ENCODE measurements at places on chromosomes 1 and 21. TPM values are rescaled to one million over a fixed set of nuclear protein-coding genes. Genes with fewer than 3 reads are reported as not detected.

GRCh38 chr1:18721041-18721440, 90.4 kb downstream of the PAX7 start:
- no peak overlapping the region for H3K27ac ChIP-seq
- DNase-seq = no peak
- H3K27me3 ChIP-seq = peaks cover 13% of the 10 kb centered on the region
- H3K4me1 ChIP-seq = no peaks in the 10 kb centered on the region
- H3K4me3 ChIP-seq = no peak overlapping the region

DNA sequence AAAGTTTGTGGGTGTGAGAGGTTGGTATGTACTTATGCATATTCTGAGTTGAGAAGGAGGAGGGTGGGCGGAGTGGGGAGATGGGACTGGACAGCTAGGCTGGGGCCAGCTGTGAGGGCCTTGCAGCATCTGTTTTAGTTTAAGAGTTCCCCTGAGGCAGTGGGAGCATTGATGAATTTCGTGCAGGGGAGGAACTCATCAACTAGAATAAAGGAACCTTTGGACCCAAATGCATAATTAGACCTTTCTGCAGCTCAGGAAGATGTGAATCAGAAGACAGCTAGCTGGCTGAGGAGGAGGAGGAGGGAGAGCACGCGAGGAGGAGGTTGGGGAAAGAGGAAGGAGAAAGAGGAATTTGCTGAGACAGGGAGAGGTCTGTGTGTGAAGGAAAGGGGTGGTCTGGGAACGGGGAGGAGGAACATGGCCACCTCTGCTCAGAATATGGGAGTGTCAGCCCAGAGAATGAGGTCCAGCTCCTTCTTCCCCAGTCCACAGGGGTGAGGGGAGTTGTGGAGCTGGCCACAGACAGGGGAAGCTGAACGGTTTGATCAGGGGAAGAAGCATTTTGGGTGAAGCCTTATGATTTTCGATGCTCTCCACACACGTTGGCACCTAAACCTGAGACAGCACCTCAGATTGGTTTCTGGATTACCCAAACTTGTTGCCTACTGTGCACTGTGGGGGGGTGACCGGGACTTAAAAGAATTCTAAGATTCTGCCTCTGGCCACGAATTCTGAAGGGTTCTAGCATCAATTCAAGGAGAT, 27.7 kb downstream of the MYOG start:
- no peak for DNase-seq
- H3K4me3 ChIP-seq = no peak overlapping the region
- no peaks in the 10 kb centered on the region for H3K27me3 ChIP-seq
- H3K36me3 ChIP-seq = no peaks in the 10 kb centered on the region

GRCh38 chr1:84956097-84956496, 40.8 kb downstream of the MCOLN2 start:
- H3K4me1 ChIP-seq = no peaks in the 10 kb centered on the region
- DNase-seq = no peak
- no peaks in the 10 kb centered on the region for H3K27me3 ChIP-seq
- no peak overlapping the region for H3K27ac ChIP-seq
- no peak overlapping the region for H3K4me3 ChIP-seq

- H3K36me3 ChIP-seq = no peaks in the 10 kb centered on the region
- DNase-seq = no peak
- H3K27ac ChIP-seq = no peak overlapping the region
- no peak overlapping the region for H3K4me3 ChIP-seq
- no peaks in the 10 kb centered on the region for H3K27me3 ChIP-seq
These were observed 13.0 kb upstream of the TTC22 start for GRCh38 chr1:54814126-54814498.

DNA sequence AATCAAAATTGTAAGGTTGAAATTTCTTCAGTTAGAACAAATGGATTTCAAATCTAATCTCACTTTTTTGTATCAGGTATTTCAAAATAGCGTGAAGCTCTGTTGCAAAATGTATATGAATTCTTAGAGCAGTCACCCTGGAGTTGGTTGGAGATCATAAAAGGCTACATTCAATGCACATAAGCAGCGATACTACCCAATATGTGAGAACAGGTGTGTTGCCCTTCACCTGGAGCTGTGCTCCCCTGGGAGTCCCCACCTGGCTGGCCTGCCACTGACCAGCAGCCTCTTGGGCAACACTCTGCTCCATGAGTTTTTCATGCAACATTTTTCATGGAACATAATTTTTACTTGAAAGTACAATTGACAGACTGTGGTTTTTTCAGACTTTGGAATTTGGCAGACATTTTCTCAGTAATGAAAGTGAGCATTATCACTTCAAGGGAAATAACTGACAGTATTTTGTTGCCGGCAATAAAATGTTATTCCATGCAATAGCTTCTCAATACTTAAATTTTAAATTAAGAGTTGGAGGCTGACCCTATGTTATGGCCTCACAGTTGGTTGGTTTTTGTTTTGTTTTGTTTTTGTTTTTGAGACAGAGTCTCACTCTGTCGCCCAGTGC, 95.1 kb downstream of the ST3GAL3 start:
- H3K36me3 ChIP-seq = no peaks in the 10 kb centered on the region
- H3K4me3 ChIP-seq = no peak overlapping the region
- no peaks in the 10 kb centered on the region for H3K27me3 ChIP-seq
- DNase-seq = no peak
- H3K4me1 ChIP-seq = no peaks in the 10 kb centered on the region
- no peak overlapping the region for H3K27ac ChIP-seq

DNA sequence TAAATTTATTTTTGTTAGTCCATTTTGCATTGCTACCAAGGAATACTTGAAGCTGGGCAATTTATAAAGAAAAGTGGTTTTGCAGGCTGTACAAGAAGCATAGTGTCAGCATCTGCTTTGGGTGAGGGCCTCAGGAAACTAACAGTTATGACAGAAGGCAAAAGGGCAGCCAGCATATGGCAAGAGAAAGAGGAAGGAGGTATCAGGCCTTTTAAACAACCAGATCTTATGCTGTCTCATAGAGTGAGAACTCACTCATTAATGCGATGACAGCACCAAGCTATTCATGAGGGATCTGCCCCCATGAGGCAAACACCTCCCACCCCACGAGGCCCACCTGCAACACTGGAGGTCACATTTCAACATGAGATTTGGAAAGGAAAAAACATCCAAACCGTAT, 898.4 kb downstream of the KCNT2 start:
- no peaks in the 10 kb centered on the region for H3K36me3 ChIP-seq
- DNase-seq = no peak
- H3K27ac ChIP-seq = no peak overlapping the region
- H3K4me1 ChIP-seq = no peaks in the 10 kb centered on the region

DNA sequence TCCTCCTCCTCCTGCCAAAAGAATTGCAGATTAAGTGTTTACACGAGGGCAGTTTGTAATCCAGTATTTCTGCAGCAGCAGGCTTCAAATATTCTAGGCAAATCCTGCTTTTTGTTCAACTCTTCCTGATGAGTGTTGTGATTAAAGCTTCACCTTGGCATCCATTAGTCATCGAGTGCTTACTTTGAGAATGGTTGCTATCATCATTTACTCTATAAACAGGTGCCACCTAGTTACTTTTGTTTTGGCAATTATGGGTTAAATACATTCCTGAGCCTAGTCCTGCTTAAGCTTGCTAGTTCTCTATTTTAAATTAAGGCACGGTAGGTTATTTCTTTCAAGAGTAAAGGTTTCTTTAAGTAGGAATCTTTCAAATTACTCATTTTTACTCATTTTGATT, 20.3 kb downstream of the PDC start:
- no peak for DNase-seq
- H3K27me3 ChIP-seq = no peaks in the 10 kb centered on the region
- H3K4me3 ChIP-seq = no peak overlapping the region
- H3K27ac ChIP-seq = no peak overlapping the region
- H3K4me1 ChIP-seq = 0 out of 2 replicates have a peak, but pooled peaks cover 6% of the 10 kb centered on the region

DNA sequence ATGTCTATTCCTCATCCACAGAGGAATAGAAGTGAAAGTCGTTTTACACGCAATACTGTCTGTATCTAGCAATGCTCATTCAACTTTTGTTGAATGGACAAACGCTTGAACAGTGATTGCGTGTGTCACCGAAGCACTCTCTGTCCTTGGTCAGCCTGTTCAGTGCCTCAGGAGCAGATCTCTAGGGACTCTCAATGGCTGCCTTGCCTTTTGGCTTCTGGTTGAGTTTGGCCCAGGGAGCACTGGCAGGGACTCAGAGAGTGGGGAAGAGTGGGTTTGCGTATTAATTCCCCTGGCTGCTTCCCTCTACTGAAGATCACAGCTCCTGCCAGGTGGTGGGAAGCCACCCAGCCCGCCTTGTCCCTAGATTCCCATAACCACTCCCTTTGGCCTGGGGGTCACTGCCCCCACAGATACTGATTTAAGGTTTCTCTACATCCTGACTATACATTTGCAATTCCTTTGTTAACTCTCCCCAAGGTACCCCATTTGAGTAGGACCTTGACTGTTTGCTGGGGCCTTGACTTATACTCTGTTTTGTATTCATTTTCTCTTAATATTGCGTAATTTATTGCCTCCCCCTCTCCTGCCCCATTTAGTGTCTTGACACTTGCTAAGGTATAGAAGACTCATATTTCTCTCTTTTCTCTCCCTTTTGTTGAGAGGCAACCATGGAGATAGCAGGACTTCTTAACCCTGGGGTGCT, 61.7 kb upstream of the USP24 start:
- no peak overlapping the region for H3K4me3 ChIP-seq
- no peak overlapping the region for H3K27ac ChIP-seq
- H3K4me1 ChIP-seq = peaks cover 4% of the 10 kb centered on the region

DNA sequence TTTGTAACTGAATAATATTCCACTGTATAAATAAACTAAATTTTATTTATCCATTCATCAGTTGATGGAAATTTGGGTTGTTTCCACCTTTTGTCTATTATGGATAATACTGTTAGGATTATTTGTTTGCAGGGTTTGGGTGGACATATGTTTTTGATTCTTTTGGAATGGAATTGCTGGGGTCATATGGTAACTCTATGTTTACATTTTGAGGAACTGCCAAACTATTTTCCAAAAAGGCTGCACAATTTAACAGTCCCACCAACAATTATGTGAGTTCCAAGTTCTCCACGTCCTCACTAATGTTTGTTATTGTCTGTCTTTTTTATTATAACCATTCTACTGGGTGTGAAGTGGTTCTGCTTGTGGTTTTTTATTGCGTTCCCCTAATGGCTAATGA, 4.3 kb upstream of the SERBP1 start:
- no peak overlapping the region for H3K27ac ChIP-seq
- H3K27me3 ChIP-seq = no peaks in the 10 kb centered on the region
- H3K36me3 ChIP-seq = peaks cover 2% of the 10 kb centered on the region
- H3K4me3 ChIP-seq = no peak overlapping the region

DNA sequence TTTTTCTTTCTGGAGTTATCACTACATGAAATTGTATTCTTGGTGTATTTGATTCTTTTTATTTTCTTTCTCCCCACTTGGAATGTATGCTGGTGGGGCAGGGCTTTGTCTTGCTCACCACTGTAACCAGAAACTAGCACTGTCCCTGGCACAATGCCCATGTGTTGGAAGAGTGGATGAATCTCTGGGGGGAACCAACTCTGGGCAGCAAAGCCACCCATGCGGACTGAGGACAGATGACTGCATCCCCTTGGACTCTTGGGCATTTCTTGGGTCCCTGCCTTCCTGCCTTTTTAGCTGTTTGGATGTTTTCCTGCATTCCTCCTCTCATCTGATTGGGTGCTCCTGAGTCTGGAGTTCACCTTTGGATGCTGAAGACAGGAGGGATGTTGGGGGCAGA, 6.1 kb downstream of the CYP4B1 start:
- no peak overlapping the region for H3K27ac ChIP-seq
- H3K27me3 ChIP-seq = peaks cover 21% of the 10 kb centered on the region
- H3K36me3 ChIP-seq = no peaks in the 10 kb centered on the region

DNA sequence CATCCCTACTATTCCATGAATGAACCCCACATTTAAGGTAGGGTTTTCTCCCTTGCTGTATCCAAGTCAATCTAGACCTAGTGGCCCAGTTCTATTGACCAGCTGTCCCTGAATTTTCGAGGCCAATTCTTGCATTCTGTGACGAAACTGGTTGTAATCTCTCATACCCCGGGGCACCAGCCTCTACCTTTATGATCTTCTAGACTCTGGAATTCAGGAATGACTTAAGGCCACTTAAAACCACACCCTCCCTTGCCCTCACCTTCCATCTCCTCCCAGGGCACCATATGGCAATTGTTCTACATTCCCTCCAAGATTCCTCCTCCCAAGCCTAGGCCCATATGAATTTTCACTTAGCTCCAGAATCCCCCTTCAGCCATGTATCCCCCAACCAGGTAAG, 48.9 kb downstream of the RHOU start:
- H3K27me3 ChIP-seq = no peaks in the 10 kb centered on the region
- no peak overlapping the region for H3K27ac ChIP-seq
- H3K36me3 ChIP-seq = no peaks in the 10 kb centered on the region
- H3K4me1 ChIP-seq = peaks cover 6% of the 10 kb centered on the region

- H3K36me3 ChIP-seq = no peaks in the 10 kb centered on the region
- no peaks in the 10 kb centered on the region for H3K27me3 ChIP-seq
- no peaks in the 10 kb centered on the region for H3K4me1 ChIP-seq
- DNase-seq = no peak
These were observed 14.1 kb downstream of the TMEM53 start for GRCh38 chr1:44660176-44660575.

- H3K4me3 ChIP-seq = no peak overlapping the region
- no peak overlapping the region for H3K27ac ChIP-seq
- H3K4me1 ChIP-seq = peaks cover 36% of the 10 kb centered on the region
- H3K27me3 ChIP-seq = no peaks in the 10 kb centered on the region
- no peaks in the 10 kb centered on the region for H3K36me3 ChIP-seq
These were observed 24.3 kb downstream of the STPG1 start for GRCh38 chr1:24389231-24389678.

GPR3 gene
- total RNA-seq = 2.8 TPM

AIM2 gene
- not detected for total RNA-seq

SIK1 gene
- total RNA-seq = 14.7 TPM

SRGAP2C gene
- 21.3 TPM for total RNA-seq

GREM2 gene
- not detected for total RNA-seq

ZNF672 gene
- 27.6 TPM for total RNA-seq
